ENCODE measurements at places on chromosomes 1 and 21. TPM values are rescaled to one million over a fixed set of nuclear protein-coding genes. Genes with fewer than 3 reads are reported as not detected.

ANKRD65 gene
- total RNA-seq: 0.18 TPM

IQGAP3 gene
- 54.3 TPM for total RNA-seq

IGFN1 gene
- 0.63 TPM for total RNA-seq

CELA2B gene
- total RNA-seq: not detected

TPTE gene
- not detected for total RNA-seq

FAM72C gene
- total RNA-seq: 4.3 TPM

GRCh38 chr1:220084460-220084859 is 5.1 kb downstream of the BPNT1 start:
- DNase-seq: peak; percentile 39

DNA sequence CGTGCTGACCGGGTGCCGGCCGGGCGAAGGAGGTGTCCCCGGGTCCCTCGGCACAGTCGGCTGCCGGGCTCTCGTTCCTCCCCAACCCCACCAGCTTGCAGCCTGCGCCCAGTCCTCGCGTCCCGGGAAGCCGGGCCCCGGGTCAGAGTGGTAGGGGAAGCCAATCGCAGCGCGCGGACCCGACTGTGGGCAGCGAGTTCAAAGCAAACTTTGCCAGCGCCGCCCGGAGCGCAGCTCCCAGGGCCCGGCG is 328 bp downstream of the MYCL start:
- DNase-seq: no peak

GRCh38 chr1:3155056-3155925 is 86.3 kb downstream of the PRDM16 start:
- DNase-seq: no peak

- no peak for DNase-seq
Observed at GRCh38 chr1:156500543-156500792, at the start of gene MEF2D. Gene MEF2D, minus strand, starts transcription at chr1:156500775. Its CDS starts 17,483 bp downstream, at chr1:156483292.

DNA sequence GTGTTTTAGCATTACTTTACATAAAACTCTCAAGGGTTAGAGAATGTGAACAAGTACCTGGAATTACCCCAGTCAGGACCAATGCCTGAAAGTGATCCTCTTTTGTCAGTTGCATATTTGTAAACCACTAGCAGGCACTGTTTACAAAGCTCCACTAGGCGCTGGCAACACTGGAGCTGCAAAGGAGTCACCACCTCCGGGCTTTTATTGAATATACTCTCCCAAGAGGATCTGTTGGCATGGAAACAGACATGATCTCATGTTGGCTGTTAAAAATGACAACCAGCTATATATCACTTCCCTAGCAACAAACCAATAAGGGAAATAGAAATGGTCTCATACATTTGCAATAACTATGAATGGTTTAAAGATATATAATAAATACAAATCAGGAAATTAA is 116.0 kb downstream of the TTLL7 start:
- DNase-seq: peak; percentile 90

DNA sequence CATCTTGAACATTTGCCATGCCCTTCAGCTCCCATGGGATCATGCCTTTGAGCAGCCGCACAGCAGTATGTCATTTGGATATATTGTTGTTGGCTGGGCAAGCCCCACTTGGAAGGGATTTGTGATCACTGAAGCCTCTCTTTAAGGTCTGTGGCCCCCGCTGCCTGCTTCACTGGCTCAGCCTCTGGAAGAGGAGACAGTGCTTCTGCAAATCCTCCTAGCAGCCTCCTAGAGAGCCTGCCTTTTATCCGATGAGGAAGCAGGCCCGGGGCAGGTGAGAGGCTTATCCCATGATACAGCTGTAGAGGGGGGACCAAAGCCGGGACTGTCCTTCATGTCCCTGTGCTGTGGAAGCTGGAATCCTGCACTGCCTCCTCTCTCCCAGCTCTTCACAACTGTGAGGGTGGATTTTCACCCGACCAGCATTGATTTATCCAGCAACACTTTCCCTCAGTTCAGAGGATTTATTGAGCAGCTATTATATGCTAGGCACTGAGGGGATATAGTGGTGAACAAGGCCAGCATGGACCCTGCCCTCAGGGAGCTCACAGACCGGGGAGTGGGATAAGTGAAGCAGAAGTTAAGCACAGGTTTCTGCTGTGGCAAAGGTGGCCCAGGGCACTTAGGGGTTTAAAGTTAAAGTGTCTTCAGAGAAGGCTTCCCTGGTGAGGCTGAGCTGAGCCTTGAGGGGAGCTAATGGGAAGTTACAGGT is 3.9 kb downstream of the TMEM61 start:
- no peak for DNase-seq

GRCh38 chr1:116962987-116963639 is 38.4 kb upstream of the CD101 start:
- DNase-seq: no peak

GRCh38 chr1:110007046-110007830 is 22.7 kb downstream of the AHCYL1 start:
- no peak for DNase-seq

DNA sequence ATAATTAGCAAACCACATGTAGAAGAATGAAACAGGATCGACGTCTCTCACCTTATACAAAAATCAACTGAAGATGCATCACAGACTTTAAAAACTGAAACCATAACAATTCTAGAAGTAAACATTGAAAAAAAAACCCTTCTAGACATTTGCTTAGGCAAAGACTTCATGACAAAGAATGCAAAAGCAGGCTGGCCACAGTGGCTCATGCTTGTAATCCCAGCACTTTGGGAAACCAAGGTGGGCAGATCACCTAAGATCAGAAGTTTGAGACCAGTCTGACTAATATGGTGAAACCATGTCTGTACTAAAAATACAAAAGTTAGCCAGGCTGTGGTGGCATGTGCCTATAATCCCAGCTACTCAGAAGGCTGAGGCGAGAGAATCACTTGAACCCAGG is 1351.7 kb downstream of the MRPL39 start:
- DNase-seq: no peak

GRCh38 chr1:10615932-10616671 is 141.4 kb downstream of the PEX14 start:
- no peak for DNase-seq

DNA sequence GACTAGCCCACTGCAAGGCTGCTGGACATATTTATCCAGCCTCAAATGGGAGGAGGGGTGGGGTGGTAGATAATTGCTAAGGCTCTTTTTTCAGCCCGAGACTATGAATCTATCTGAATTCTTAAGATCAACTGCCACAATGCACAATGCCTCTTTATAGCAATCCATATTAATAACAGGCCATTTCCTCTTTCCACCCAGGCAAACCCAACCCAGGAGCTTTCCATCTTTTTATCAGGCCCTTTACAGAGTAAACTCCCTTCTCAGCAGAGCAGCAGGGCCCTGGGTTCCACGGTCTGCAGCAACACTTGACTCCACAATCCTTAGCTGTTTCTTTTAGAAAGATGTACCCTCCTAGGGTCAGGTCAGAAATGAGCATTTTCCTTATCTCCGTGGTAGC is 806 bp downstream of the DDOST start:
- no peak for DNase-seq

DNA sequence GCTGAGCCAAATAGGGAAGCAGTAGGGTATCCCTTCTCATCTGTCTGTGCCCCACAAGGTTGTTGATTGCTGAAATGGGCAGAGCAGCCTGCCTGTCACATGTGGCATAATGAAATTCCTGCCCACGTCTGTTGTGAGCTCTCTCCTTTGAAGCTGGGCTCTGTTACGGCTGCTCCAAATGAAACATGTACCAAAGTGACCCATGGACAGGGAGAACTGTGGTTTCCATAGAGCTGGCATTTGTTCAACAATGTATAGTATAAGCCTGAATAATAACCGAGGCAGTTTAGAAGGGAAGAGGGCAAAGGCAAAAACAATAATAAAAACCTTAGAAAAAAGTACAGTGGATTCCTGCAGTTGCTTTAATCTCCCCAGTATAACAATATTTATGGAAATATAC is 149.7 kb downstream of the LYPLAL1 start:
- DNase-seq: peak; percentile 96

DNA sequence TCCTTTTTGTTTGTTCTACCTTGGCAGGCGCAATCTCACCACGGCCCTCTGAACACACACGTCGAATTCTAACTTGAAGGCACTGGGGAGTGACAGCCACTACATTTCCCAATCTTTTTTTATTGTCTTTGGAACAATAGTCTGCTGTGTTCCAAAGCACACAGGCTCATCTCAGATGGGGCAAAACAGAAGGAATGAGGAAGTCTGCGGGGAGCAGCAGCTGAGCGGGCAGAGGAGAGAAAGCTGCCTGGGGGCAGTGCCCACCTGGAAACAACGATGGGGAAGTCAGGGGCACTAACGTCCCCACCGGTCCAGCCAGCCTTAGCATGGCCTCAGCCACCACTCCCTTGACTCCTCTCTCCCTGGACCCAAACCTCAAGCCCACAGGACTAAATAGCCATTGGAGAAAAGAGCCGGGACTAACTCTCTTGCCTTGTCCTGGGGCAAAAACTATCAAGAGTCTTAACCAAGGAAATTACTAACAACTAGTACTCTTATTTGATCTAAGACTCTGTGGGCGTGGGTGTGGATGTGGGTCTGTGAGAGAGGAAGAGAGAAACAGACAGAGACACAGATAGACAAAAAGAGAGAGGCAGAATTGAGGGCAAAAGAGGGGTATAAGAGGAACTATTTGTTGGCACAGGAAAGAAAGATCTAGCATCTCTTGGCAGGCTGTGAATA is 34.2 kb downstream of the SYF2 start:
- DNase-seq: peak; percentile 25

- DNase-seq: peak; percentile 71
Observed at GRCh38 chr1:226110249-226111097, 48.0 kb downstream of the H3-3A start.

DNA sequence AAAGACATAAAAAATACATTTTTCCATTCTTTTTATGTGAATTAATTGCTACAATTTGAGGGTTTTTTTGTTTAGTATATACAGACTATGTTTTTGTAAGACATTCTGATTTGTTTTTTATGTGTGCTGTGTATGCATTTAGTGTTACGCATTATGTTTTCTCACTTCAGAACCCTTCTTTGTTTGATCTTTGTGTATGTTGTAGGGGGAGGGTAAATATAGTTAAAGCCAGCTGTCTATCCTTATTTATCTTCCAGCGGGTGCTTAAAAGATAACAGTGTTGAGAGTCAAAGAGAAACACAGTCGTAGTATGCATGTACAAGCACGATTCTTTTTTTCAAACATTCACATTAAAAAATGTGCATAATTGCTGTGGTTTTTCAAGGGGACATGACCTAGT is 97.5 kb upstream of the KIAA1614 start:
- DNase-seq: no peak
